ENCODE measurements at places on chromosomes 3 and 15.

DNA sequence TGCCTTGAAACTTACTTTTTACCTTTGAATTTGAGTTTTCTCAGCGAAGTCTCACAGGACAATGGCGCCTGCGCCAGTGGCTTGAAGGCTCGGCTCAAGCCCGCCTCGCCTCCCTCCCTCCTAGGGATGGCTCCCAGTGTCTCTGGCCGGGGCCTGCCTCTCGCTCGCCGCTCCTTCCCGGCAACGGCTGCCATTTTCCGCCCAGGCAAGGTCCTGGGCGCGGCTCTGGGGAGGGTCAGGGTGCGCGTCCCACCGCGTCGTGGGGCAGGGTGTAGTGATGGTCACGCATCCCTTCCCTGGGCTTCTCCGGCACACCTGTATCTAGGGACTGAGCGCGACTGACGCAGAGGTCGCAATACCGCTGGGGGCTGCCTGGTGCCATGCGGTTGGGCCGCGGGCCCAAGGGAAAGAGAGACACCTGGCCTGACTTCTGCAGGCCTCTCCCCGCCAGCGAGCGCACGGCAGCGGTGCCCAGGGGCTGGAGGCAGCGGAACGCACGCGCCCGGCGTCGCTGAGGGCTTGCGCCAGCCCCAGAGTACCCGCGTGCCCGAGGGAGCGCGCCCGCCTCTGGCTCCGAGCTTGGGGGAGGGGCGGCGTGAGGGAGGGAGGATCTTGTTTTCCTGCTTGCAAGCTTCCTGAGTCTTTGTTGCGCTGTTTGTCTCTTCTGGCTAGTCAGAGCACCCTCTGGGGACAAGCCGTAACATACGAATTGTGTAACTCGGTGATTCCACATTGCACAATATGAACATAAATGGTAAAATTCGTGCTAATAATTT lies 20.7 kb upstream of the FEM1B start:
- peak; percentile 93 for DNase-seq

GRCh38 chr15:70101459-70102113 lies 3.9 kb upstream of the TLE3 start:
- peak; percentile 74 for DNase-seq

DNA sequence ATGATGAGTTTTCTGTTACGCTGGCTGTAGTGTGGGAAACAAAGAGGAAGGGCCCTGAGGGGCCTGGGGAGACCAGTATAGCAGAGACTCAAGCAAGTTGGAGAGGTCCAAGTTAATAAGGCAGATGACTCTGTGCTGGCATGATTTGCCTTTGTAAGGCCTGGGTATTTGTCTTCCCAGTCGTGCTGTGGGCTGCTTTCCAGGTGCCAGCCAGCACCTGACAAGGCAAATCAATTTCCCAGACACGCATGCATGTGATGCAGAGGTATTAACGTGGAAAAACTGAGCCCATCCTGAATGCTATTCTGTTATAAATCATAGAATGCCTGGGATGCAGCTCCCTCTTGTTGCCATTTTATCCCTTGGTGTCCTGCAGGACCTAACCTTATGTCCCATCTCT lies 175.6 kb downstream of the MFSD1 start:
- no peak for DNase-seq

DNA sequence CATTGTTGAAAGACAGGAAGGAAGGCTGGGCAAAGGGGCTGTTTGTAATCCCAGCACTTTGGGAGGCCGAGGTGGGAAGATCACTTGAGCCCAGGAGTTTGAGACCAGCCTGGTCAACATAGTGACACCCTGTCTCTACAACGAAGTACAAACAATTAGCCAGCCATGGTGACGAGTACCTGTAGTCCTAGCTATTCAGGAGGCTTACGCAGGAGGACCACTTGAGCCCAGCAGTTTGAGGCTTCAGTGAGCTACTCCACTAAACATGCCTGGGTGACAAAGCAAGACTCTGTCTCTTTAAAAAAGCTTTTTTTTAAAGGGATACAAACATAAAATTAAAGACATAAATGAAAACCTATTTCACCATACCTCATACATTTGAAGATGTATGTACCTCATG lies 11.1 kb downstream of the SERP1 start:
- no peak for DNase-seq

- DNase-seq = no peak
Measured at GRCh38 chr3:156519758-156520162, 35.2 kb downstream of the SSR3 start.

DNA sequence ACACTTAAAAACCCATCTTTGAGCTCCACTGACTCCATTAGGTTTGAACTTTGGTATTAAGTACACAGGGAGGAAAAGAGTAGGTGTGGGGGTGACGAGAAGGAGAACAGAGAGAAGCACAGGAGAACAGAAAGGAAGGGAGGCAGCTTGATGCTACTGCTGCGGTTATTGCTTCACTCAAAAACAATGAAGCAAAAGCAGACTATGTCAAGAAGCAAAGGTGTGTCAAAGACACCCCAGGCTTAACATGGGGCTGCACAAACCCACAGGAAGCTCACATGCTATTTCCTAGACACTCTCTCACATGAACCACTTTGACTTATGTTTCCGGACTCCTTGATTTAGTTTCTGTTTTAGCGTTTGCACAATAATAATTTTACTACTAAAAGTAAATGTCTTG lies 961.0 kb upstream of the CFAP20DC start:
- no peak for DNase-seq

- no peak for DNase-seq
Measured at GRCh38 chr3:32759342-32759741, 58.5 kb upstream of the TRIM71 start.

Measured in Calu3 (cell line).